Retina (tissue), 1 donor: ENCODE measurements at places on chromosomes 12 and 14.

GRCh38 chr12:19529951-19530636 lies 90.8 kb downstream of the AEBP2 start:
- no peak for DNase-seq

GRCh38 chr14:81147140-81147897 lies 73.4 kb downstream of the GTF2A1 start:
- peak; percentile 57 for DNase-seq

DNA sequence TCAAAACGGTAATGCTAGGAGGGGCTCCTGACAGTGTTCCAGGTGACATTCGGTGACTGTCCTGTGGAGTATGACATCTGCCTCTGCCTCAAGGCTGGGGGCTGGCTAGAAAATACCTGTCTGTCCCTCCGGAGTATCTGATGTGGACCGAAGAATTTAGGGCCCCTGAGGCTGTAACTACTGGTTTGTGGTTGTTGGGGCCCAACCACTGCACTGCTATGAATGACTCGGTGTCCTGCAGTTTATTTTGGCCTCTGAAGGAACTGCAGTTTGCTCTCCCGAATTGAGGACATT lies 198.9 kb upstream of the CAND1 start:
- DNase-seq, result no peak

DNA sequence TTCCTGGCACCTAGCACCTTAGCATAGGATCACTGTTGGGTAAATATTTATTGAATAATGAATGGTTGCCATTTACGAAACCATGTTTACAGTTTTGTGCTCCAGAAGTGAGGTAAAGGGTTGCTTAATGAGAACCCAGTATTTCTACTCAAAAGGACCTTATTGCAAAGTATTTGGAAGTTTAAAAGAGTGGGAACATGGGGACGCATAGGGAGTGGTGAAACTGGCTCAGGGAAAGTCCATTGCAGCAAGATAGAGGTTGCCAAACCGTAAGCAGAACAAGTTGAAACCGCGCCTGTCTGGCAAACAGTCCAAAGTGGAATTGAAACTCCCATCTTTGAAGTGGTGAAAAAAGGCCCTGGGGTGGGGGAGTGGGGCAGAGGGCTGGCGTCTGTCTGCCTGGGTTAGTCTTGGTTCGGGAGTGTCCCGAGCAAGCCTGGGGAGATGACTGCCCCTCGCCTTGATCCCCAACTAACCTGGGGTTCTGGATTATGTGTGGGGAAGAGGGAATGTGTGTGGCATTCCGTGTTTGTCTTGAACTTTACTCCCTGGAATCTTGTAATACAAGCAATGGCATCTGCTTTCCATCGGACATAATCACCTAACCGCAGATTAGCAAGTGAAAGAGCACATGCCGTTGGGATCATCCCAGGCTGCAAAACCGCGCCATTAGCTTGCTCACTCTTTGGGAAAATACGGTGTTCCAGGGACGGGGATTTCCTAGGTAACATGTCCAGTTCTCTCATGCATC lies 7.2 kb downstream of the ALDH2 start:
- no peak for DNase-seq

- DNase-seq, result no peak
These were observed 113.2 kb downstream of the DENND5B start for GRCh38 chr12:31477687-31478086.

DNA sequence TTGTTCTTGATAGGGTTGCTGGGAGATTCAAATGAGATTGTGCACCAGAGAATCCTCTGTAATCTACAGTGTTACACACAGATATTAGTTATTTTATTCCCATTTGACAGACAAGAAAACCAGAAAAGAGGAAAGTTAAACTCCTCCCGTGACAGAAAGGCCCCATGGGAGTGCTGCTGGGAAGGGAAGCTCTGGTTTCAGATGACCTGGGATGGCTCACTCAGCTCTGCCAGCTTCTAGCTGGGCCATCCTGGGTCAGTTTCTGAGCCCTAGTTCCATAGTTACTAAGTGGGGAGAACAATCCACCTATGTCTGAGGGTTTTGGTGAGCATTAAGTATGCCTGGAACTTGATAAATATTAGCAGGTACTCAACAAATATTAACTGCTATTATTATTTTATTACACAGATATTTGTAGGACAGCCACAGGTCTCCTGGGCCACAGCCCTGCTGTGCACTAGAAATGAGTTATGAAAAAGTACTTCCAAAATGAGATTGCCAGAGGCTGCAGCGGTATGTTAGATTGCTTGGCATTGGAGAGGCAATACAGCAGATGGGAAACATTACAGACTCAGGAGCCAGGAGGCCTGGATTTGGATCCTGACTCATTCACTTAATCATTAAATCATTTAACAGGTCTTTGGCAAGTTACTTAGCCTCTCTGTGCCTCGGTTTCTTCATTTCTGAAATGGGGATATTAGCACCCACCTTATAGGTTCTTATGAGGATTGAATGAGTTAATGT lies 47.1 kb upstream of the STON2 start:
- no peak for DNase-seq

- no peak for DNase-seq
These were observed 250.1 kb upstream of the PWP1 start for GRCh38 chr12:107435520-107435919.

DNA sequence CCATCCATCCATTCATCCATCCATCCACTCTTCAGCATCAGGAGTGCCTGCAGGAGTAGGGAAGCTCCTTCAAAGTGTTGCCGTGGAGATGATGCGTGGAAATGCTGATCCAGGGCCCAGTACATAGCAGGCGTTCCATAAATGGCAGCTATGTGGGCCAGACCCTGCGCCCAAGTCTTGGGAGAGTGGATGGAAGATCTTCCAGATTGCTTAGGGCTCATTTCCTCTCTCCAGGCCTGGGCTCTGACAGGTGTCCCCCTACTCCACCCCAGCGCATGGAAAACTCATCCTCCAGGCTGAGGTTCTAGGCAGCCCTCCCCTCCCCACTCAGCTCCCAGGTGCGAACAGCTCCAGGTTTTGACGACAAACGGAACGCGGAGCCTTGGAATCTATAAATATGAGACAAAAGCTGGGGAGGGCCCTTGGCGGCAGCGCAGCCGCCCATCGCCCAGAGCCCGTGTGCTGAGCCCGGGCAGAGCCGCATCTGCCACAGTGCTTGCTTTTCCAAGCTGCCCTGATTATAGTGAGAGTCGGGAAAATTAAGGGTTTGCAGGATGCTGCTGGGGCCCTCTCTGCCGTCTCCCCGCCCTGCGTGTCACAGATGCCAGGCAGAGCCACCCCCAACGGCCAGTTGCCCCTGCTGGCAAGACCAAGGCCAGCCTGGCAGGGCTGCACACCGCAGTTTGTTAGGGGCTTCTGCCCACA lies 1.6 kb downstream of the BEGAIN start:
- DNase-seq, result no peak

DNA sequence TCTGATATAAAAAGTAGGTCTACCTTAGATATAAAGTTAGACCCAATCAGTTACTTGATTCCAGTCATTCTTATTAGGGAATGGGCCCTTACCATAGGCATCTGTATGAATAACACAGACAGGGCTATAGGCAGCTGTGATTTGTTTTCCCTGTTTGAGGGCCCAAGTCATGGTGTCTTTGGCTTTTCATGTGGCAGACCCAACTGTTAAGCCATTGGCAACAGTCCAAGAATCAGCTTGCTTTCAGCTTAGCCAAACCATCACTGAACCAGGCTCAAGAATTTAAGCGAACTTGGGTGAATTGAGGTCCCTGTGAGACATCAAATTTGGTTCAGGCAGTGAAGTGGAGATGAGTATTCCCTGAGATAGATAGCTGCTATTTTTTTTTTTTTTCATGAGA lies 111.2 kb downstream of the LRRIQ1 start:
- no peak for DNase-seq

- DNase-seq, result no peak
These were observed 126.7 kb downstream of the PHETA1 start for GRCh38 chr12:111242184-111242583.

- DNase-seq, result no peak
These were observed 105.6 kb downstream of the GPR135 start for GRCh38 chr14:59359431-59360124.

GRCh38 chr12:67091678-67092077 lies 177.5 kb upstream of the CAND1 start:
- no peak for DNase-seq

DNA sequence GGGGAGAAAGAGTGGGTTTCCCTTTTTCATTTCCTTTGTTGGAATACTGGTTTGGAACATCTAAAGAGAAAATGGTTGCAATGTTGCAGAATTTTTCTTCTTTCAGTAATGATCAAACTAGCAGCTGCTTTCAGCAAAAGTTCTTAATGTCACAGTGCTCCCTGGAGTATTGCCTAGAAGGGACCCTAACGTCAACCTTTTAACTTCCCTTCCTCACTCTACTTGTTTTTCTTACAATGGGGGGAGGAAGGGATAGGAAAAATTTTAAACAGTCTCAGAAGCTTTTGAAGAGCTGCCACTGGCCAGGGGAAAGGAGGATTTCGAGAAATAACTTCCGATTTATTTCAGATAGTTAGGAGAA lies 521.8 kb downstream of the MED13L start:
- no peak for DNase-seq

GRCh38 chr14:100779691-100780080 lies 46.2 kb upstream of the MEG3 start:
- DNase-seq, result no peak

- DNase-seq, result no peak
These were observed 331.6 kb upstream of the STXBP6 start for GRCh38 chr14:25381498-25381897.

DNA sequence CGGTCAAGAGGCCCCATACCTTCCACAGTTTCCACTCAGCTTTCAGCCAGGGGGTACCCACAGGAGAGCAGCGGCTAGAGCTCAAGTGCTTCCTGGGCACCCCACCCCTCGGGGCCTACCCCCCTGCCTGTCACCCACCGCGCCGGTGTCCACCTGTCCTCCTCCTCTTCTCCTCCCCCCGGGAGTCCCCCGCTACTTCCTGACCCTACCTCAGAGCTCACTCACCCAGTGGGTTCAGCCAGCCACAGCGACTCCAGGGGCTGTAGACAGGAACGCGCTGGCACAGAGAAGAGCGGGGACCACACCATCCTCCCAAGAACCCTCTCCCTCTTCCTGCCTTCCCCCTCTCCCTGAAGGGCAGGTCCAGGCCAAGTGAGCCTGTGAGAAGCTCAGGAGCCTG lies 123.0 kb downstream of the ESRRB start:
- no peak for DNase-seq

DNA sequence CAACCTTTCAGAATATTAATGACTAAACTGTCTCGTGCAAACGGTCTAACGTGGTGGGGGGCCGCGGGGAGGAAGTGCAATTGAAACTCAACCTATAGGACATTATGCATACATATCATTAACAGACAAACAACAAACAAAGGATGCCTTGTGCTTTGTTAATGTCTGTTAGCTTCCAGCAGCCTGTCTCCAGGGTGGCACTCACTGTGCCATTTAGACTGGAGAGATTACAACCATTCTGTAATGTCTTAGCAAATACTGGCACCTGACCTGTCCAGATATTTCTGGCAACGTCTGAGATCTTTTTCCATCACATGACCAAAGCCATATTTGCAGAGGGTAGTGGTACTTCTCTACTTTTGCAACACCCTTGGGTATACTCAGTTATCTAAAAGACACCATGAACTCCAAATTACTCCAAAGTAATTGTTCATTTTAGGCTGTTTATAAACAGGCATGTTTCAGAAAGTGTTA lies 11.6 kb downstream of the BHLHE41 start:
- DNase-seq, result peak; percentile 28

DNA sequence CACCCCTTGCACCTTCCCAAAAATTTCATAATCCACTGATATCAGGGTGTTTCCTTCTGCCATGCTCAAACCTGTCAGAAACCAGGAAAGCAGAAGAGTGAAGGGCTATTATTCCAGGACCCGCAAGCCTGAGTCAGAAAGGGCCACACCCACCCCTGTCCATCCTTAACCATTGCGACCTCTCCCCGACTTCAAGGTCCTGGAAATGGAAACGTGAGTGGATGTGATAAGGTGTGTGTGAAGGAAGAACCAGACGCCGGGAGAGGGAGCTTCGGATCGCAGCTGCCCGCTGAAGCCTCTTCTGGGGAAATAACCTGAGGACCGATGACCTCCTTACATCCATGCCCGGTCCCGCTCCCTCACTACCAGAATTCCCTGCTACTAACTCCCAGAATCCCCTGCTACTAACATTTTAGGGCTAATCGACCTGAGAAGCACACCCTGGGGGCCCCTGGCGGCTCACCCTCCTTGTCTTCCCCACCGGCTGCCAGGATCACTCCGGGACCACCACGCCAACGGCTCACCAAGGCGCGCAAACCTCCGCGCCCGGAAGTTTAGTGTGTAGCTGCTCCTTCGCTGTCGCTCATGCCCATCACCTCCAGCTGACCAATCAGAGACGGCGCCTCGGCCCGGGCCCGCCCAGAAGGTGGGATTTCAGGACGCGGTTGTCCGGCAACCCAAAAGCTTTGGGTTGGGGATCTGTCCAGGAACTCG lies at the start of gene ACYP1:
ACYP1 (minus strand) TSS at position 534 of the 714 bp plus-strand sequence; CDS start at position 63, 471 bp downstream.
- DNase-seq, result peak; percentile 96

DNA sequence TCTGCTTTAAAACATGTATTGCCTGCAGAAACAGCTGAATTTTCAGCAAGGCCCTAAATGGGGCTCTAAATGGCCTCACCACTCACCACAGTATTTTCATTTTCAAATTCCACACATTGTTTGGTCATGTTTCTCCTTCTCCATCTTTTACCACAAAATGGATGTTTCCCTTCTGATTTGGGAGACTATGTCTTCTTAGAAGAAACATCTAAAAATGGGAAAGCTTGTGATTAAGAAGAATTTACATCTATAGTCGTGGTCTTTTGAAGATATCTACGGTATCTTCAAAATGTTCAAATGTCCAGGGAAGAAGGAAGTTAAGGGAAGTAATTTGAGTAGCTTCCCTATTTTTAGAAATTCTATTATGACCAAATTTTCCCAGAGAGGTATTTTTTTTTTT lies 20.7 kb upstream of the TUBA1C start:
- no peak for DNase-seq

GRCh38 chr14:24910408-24910986 lies 139.4 kb downstream of the STXBP6 start:
- no peak for DNase-seq

DNA sequence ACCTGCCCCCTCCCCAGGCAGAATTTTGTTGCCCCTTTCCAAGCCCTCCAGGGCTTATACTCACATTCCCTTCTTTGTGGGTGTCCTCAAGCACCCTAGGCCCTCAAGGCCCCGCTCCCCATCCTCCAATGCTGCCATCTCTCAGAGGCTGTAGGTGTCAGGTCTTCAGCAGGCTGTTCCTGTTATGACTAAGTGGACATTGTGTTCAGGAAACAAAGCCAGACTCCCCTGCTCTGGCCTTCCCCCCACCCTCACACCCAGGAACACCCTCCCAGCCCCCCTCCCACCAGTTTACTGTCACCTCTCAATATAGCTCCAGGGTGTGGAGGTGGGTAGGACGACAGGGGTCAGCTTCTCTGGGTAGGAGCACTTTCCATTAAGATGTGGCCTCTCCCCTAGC lies 1.4 kb upstream of the MYH6 start:
- DNase-seq, result no peak

DNA sequence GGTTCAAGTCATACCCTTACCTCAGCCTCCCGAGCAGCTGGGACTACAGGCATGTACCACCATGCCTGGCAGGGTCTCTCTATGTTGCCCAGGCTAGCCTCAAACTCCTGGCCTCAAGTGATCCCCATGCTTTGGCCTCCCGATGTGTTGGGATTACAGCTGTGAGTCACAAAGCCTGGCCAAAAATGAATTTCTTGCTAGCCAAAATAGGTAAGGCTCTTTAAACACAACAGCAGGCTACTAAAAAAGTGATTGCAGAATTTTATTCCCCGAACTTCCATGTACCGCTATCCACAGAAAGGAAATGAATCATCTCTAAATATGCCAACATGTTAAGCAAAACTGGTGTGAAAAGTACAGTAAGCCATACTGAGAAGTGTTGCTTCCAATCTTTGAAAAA lies 50.6 kb downstream of the WDHD1 start:
- DNase-seq, result no peak
